AG04450 (cell line): ENCODE measurements at places on chromosomes 16 and 17.

DNA sequence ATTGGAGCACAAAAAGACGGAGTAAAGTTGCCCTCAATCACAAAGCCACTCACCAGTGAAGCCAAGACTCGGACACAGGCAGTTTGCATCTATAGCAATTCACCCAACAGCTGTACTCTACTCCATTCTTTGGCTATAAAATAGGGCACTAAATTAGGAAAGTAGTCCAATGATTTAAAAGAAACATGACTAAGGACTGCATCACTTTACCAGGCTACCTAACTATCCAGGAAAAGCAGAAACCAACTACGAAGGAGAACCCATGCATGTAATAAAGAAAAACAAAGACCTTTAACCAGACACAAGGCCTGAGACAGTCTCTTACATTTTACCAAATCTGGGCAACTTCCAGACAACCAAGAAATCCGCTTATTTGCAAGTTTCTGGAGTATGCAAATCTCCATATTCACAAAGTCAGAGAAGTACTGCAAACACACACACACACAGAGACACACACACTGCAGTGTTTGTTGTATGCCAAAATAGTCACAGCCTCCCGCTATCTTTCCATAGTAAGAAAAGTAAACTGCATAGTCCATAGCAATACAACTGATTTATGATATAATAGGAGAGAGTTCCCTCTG lies 59.8 kb downstream of the CDH11 start:
- no peak for DNase-seq

GRCh38 chr16:19265380-19265930 lies 20.1 kb upstream of the CLEC19A start:
- DNase-seq: no peak

- DNase-seq: no peak
Observed at GRCh38 chr16:53291757-53292392, 142.4 kb upstream of the RBL2 start.

DNA sequence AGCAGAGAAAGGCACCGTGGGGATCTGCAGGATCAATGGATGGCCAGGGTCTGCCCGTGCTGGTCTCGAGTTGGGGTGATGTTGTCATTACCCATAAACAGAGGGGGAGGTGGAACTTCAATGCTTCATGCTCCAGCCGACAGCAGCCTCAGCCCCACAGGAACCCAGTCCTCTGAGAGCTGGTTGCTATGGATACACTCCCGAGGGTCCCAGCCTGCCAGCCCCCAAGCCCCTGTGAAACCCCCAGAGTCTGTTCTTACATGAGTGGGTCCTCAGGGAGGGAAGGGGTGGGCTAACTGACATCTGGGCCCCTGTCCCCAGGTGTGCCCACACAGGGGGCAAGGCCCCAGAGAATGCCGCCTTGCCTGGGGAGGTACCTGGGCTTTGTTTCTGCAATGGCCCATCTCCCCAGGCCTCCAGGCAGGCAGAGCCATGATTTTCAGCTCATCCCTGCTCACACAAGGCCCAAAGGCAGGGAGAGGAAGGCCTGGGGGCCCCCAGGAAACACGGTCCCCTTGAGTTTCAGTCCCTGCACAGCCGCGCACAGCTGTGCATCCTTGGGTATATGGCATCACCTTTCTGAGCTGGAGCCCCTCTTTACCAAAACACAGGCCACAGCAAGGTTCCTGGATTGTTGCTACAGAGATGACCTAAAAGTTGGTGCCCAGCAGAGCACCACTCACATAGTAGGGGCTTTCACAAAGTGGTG lies 223.7 kb downstream of the ZNF423 start:
- DNase-seq: no peak

DNA sequence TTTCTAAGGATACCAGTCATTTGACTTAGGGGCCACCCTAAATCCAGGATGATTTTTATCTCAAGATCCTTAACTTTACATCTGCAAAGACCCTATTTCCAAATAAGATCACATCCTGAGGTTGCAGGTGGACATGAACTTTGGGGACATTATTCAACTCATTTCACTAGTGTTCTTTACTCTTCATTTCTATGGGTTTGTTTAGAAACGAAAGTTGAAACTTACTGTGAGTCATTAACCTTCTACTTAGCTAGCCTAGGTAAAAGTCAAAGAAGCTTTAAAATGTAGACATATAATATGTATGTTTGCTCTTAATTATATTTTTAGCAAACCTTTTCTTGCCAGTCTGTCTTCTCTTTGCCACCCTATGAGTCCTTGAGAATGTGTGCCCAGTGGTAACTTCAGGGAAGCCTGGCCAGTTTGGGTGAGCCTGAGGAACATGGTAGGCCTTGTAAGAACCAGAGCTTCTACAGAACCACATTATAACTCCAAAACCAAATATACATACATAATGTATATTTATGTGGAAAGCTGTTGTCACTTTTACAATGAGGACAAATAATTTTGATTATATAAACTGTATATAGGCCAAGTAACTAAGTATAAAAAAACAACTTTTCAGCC lies 38.4 kb downstream of the BPTF start:
- no peak for DNase-seq

DNA sequence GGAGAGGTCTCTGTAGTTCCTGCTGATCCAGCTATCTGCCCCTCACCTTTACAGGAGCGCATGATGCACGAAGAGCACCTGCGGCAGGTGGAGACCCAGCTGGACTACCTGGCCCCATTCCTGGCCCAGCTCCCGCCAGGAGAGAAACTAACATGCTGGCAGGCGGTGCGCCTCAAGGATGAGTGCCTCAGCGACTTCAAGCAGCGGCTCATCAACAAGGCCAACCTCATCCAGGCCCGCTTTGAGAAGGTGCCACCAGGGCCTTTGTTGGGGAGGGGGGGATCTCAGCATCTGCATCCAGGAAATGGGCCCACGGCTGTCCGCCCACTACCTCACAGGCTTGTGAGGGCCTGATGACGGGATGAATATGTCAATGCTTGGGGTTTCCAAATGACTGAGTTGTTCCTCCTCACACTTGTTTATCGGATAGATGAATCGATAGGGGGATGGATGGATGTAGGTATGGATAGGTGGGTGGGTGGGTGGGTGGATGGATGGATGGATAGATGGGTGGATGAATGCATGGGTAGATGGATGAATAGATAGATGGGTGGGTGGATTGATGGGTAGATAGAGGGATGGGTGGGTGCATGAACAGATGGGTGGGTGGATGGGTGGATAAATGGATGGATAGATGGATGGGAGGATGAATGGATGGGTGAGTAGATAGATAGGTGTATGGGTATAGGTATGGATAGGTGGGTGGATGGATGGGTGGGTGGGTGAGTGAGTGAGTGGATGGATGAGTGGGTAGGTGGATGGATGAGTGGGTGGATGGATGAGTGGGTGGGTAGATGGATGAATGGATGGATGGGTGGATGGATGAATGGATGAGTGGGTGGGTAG lies 7.0 kb upstream of the KATNB1 start:
- no peak for DNase-seq

DNA sequence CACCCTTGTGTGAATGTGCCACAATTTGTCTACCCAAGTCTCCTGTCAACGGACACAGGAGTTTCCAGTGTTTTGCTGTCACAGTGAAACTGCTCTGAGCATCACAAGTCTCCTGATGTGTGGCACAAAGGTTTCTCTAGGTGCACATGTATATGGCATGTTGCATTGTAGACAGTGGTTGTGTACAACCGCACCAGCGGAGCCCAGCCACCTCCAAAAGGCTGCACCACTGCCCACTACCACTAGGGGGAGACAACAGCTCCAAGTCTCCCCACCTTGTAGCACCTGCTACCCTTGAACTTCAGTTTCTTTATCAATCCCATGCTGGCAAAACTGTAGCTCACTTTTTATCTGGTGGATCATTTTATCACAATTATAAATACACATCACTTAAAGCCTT lies 95.5 kb upstream of the ZNF469 start:
- DNase-seq: no peak

GRCh38 chr17:9138161-9138717 lies 116.9 kb downstream of the NTN1 start:
- DNase-seq: no peak

GRCh38 chr16:1768061-1768766 lies 3.1 kb downstream of the NME3 start:
- no peak for DNase-seq

DNA sequence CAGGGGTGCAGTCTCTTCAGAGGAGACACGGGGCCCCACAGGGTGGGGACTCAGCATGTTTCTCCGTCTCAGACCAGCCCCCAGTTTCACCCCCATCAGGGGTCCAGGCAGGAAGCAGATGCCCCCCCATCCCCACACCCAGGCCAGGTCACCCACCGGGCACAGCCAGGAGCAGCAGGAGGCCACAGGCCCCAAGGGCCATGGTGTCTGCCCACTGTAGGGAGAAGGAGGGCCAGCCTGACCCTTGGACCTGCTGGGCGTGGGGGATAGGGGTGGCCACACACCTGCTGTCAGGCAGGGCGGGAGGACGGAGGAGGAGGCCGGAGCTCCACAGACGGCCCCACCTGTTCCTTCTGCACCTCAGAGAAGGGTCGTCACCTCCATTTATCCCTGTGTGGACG lies at the start of gene TPSG1:
Gene TPSG1 (minus strand): TSS at position 218 of the 401 bp plus-strand sequence. CDS start 16 bp downstream, at position 202.
- DNase-seq: no peak

DNA sequence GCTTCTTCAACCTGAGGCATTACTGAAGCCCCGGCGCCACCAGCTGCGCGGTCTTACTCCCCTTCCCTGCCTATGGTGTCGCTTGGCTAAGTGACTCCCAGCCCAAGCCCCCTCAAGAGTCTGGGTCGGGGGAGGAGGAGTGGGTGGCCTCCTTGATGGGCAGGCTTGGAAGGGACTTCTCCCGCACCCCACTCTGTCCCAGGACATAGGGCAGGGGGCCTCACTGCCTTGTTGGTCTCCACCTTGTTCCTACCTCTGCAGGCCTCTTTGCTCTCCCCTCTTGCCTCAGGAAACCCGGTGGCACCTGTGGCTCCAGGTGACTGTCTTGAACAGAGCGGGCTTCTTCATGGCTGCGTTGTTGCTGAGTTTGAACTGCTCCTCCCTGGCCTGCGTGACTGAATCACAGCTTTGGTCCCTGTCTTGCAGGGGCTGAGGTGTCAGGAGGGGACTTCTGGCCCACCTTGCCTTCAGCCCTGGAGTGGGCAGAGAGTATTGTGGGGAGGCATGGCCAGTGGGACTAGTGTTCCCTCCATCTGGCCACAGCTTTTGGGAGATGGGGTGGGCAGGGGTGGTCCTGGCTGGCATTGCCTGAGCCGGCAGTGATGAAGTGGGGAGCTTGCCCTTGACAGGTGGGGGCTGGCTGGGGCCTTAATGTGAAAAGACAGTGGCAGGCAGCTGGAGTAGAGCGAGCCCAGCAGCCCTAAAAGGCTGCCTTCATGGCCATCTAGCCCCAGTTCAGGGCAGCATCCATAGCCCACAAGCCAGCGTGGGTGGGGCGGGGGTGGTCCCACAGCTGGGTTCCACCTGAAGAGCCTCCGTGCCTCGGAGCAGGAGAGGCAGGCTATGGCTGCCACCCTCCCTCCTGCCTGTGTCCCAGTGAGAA lies 7.3 kb downstream of the CBX2 start:
- no peak for DNase-seq

GRCh38 chr17:12743046-12743445 lies 46.3 kb upstream of the ARHGAP44 start:
- DNase-seq: no peak

- no peak for DNase-seq
Observed at GRCh38 chr16:48347980-48348379, 37.2 kb downstream of the SIAH1 start.

DNA sequence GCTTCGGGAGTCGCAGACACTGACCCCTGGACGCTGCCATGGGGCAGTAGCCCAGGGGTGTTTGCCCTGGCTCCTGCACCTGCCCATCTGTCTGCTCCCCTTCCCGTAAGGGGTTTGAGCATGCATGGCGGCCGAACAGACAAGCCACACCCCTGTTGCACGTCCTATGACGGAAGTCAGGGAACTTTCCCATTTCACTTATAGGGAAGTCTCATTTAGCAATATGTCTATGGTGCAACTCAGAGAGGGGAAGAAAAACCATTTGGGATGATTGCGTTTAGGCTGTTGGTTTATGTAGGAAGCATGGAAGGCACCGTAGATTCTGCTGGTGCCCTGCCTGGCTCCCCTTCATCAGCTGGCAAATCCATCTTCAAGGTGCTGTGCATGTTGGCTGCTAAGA lies 112.5 kb downstream of the HAPSTR1 start:
- DNase-seq: no peak

GRCh38 chr17:67183531-67183930 lies 61.5 kb downstream of the HELZ start:
- DNase-seq: no peak

DNA sequence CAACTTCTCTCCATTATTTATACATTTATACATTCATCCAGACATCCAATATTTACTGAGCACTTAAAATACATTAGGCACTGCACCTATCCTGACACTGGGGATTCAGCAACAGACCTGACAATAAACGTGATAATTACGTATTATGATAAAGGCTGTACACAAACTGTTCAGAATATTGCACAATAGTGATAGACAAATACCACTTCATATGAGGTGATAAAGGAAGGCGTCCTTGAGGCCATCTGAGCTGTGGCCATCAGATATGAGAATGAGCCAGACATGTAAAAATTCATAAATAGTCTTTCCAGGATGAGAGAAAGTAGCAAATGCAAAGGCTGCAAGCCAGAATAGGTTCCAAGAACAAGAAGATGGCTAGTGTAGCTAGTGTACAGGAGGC lies 8.6 kb downstream of the USP32 start:
- DNase-seq: no peak

DNA sequence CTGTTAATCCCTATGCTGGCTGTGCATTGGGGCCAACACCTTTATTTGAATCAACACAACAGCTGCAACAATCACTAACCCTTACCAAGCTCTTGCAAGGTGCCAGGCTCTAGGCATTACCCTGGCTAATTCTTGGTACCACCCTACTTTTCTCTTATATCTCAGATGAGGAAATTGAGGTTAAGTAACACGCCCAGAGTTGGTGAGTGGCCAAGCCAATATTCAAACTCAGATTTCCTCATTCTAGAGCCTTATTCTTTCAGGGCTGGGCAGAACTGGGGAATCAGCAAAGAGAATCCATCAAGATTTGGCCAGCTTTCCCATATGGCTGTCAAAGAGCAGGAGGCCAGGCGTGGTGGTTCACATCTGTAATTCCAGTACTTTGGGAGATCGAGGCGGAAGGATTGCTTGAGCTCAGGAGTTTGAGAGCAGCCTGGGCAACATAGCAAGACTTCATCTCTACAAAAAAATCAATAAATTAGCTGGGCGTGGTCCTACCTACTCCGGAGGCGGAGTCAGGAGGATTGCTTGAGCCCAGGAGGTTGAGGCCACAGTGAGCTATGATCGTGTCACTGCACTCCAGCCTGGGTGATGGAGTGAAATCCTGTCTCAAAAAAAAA lies 23.7 kb downstream of the ARSG start:
- DNase-seq: no peak

GRCh38 chr16:57000271-57001025 lies 11.1 kb downstream of the NLRC5 start:
- peak; percentile 54 for DNase-seq
